NCI-H1417 treated with DMSO at 0.1 percent for 48 hours (cell line): ENCODE measurements at places on chromosomes 1 and 21.

GRCh38 chr1:95023399-95024043, 49.2 kb downstream of the ALG14 start:
- no peak for DNase-seq

- DNase-seq = no peak
Measured at GRCh38 chr21:38420140-38420539, 78.1 kb downstream of the ERG start.

GRCh38 chr1:71582673-71583072, 501.8 kb upstream of the ZRANB2 start:
- no peak for DNase-seq

GRCh38 chr1:215076322-215076721, 6.2 kb upstream of the KCNK2 start:
- no peak for DNase-seq

- no peak for DNase-seq
Measured at GRCh38 chr1:198118134-198118533, 38.7 kb upstream of the NEK7 start.

DNA sequence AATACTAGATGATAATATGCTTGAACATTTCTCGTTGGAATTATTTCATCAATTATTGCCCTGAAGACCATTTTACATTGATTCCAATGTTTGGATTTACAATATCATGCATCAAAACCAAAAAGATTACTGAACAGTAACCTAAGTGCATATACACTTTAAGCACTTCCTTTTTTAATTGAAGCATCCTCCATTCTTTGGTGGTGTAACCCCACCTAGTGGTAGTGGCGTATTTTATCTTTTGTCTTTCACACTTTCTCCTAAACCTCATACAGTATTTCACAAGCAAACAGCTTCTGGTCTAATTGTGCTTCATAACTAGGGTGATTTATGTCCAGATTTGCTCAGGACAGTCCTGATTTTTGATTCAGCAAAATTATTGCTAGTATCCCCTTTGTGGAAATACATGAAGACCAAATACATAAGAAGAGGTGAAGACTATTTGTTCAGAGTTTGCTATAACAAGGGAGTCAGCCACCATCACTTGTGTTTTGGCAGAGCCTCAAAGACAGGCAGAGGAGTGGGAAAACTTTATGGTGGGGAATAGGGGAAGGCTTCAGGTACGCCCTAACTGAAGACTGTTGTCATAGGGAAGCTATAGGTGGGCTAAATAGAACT, 3.4 kb upstream of the NVL start:
- no peak for DNase-seq

- no peak for DNase-seq
Measured at GRCh38 chr1:76066394-76066793, 8.2 kb upstream of the ST6GALNAC3 start.

DNA sequence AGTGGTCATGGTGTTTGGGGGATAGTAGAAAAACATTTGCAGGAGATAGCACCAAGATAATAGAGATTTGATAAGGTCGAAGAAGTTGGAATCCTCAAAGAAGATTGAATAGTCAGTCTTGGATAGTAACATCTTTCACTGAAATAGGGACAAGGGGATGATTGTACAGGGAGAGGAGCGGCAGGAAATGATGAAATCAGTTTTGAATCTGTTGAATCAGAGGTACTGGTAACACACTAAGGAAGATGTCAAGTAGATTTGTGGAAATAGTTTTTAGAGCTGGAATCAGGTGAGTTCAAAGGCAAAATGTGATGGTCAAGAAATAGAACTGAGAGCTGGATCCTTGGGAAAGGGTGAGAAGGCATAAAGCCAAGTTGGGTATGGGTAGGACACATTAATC, 26.5 kb downstream of the CAP1 start:
- DNase-seq = no peak

GRCh38 chr21:41903559-41904351, 24.6 kb upstream of the PRDM15 start:
- DNase-seq = no peak

- DNase-seq = no peak
Measured at GRCh38 chr1:209367061-209367772, 216.3 kb upstream of the CAMK1G start.

- no peak for DNase-seq
Measured at GRCh38 chr1:39076127-39076798, 50.1 kb downstream of the NDUFS5 start.

GRCh38 chr1:70720521-70720920, 309.5 kb downstream of the CTH start:
- no peak for DNase-seq

GRCh38 chr1:166418344-166418933, 251.6 kb upstream of the FAM78B start:
- no peak for DNase-seq

- DNase-seq = no peak
Measured at GRCh38 chr1:936348-937264, 12.9 kb downstream of the SAMD11 start.

DNA sequence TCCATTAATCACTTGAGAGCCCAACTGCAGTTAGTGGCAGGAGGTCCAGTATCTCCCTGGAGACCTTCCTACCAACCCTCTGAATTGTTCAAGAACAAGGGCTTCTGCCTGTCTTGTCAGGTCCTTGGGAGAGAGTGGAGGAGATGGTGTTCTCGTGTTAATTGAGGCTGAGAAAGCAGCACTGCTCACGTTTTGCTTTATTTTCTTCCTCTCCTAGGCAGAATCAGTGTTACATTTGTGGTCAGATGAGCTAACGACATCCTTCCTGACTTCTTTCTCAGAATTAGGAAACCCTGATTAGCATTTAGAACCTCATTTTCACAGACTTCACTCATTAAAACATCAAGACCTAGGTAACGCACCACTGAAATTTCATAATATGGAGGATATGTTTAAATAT, 26.4 kb upstream of the LRIG2 start:
- no peak for DNase-seq

- no peak for DNase-seq
Measured at GRCh38 chr1:30779294-30780071, 21.9 kb upstream of the LAPTM5 start.

- DNase-seq = no peak
Measured at GRCh38 chr1:162717548-162718184, 72.8 kb upstream of the HSD17B7 start.

- no peak for DNase-seq
Measured at GRCh38 chr1:153566414-153567371, 1.0 kb upstream of the S100A2 start.

- no peak for DNase-seq
Measured at GRCh38 chr1:15836772-15837669, 10.5 kb upstream of the SPEN start.

GRCh38 chr1:102262994-102263393, 266.3 kb upstream of the OLFM3 start:
- no peak for DNase-seq

- no peak for DNase-seq
Measured at GRCh38 chr1:220914283-220915116, 35.3 kb downstream of the HLX start.

DNA sequence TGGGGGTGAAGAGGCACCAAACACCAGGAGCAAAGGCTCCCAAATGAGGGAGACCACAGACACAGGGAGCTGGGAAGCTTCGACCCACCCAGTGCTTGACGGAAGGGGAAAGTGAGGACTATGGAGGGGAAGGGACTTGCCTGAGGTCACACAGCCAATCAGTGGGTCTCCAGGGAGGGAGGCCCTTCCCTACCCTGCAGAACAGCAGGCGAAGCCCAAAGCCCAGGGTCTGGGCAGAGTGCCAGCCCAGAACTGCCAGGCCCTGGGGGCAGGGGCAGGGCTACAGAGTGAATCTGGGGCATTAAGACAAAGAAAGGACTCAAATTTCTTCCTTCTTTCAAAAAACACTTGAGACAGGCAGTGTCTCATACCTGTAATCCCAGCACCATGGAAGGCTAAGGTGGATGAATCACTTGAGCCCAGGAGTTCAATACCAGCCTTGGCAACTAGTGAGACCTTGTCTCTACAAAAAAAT, 45.5 kb upstream of the ECE1 start:
- DNase-seq = no peak

DNA sequence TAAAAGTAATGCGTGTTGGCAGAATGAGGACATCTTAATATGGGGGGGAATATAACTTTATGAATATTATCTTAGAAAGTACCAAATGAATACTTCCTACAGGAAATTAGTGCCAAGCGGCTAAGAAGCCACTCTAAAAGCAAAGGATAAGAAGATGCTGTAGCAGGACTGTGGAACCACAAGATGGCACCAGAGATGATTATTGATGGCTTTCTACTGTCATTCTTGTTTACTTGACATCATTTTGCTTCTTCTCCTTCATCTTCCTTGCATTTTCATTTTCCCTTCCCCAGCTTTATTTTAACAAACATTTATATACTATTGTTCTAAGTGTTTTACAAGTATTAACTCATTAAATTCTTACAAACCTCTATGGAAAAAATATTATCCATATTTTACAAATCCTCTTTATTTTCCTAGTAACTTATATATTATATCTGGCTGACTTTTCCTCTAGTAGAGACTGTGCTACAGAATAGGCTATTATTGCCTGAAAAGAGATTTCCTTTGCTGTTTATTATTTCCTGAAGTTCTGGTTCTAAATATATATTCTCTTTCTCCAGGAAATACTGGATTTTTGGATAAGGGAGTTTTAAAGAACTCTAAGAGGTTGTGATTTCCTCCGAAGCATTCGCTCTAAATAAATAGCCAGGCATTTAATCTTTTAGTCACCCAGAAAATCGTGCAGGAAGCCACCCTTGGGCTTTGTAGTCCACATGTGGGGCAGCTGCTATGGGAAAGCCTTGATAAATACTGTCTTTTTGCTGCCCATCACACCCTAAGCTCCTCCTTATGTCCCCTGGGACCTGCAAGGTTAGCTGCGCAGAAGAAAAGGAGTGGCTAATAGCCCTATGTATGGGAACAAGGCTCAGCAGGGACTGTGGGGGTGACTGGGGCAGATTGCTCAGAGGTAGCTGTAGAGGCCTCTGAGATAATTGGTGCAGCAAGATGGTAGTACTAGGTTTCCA, 69.8 kb downstream of the TPR start:
- no peak for DNase-seq

- no peak for DNase-seq
Measured at GRCh38 chr1:91523482-91523881, 22.8 kb downstream of the CDC7 start.

DNA sequence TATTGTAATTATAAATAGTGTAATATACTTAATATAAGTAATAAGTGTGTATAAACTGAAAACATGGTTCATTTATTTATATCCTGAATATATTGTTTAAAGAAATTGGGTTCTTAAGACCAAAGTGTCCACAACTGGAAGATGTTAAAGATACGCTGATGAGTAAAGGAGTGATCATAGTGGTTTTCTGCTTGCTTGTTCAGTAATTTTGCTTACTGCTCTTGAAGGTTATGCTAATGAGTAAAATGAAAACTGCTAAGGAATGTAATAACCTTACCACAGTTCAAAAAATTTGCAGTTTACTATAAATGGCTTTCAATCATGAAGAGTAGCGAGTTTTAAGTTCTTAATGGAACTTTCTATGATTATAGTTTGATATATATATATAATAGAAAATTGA, 22.0 kb downstream of the DONSON start:
- DNase-seq = no peak

DNA sequence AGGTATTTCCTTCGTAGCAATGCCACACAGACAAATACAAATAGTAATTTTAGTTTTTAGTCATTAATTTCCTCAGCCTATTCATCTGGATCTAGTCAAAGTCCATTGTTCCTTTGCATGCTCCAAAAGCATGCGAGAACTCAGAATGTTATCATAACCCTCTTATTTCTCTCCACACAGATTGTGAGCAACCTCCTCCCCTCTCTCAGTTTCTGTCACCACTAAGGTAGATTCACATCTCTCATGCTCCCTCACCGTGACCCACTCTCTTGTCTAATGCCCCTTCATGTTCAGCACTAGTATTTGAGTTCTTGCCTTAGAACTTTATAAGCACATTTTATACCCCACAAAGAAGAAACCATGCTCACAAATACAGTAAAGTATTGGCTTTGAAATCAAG, 582.4 kb downstream of the PLA2G4A start:
- no peak for DNase-seq

GRCh38 chr1:155984341-155984740, 6.0 kb upstream of the ARHGEF2 start:
- DNase-seq = no peak

- DNase-seq = peak; percentile 85
Measured at GRCh38 chr1:196608390-196609369, at the start of gene KCNT2. Gene KCNT2, minus strand, starts transcription at chr1:196608440. Its CDS starts 131 bp downstream, at chr1:196608309.
